ENCODE measurements at places on chromosomes 13 and 19.

GRCh38 chr13:28573595-28574373 is 78.9 kb upstream of the FLT1 start:
- no peak for DNase-seq

DNA sequence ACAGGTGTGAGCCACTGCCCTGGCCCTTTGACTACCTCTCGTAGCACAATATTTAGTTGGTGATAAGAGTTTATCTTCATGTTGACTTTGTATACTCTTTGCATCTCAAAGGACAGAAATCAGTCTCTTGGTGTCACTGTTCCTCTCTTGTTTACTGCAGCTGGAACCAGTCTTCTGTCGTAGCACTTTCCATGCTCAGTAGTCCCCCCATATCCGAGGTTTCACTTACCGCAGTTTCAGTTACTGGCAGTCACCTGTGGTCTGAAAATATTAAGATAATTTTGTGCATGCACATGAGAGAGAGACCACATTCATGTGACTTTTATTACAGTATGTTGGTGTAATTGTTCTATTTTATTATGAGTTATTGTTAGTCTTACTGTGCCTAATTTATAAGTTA is 49.1 kb downstream of the WASF3 start:
- DNase-seq = no peak

DNA sequence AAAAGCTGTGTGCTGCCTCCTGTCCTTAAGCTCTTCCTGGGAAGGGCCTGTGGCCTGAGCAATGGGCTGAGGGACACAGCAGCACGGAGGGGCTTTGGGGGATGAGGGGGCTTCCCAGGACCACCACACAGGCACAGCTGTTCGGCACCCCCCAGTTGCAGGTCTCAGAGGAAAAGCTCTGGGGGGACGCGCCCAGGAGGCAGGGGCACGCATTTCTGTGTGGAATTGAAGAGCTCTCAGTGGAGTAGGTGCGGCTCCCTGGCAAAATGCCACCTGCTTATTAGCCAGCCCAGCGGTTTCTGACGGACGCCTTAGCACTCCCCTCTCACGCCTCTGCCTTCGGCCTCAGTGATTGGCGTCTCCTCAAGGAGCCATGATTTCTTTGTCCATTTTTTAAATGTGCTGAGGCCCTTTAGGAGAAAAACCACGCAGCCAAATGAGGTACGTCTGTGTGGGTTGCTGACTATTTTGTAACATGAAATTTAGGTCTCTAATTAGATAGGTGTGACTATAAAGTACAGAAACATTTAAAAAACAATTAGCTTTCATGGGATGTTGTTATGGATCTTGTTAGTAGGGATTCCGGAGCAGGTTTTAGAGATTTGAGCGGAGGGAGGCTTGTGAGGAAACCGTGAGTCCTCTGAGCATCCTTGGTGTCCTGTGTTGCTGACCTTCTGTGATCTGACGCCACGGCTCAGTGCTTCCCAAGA is 4.0 kb downstream of the MCF2L start:
- DNase-seq = no peak

DNA sequence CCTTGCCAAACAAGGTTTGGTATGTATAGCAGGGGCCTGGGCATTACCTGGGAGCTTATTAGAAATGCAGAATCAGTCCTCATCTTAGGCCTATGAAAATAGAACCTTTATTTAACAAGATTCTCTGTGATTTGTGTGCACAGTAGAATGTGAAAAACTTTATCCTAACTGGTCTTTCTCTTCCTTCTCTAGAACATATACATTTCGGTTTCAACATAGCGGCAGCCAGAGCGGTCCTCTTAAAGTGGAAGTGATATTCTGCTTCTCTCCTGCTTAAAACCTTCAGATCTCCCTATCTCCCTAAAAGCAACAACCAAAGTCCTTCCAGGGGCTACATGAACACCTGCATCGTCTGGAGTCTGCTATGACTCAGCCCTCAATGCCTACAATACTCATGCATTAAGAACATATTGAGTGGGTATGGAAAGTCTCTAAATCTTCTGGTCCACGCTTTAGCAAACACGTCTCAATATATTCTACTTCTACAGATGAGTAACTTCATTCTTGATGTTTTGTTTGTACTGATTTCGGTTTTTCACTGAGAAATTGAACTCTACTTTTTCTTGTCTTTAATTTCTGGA is 84.5 kb downstream of the SPRY2 start:
- no peak for DNase-seq

GRCh38 chr13:39410096-39410901 is 192.7 kb downstream of the LHFPL6 start:
- DNase-seq = no peak

DNA sequence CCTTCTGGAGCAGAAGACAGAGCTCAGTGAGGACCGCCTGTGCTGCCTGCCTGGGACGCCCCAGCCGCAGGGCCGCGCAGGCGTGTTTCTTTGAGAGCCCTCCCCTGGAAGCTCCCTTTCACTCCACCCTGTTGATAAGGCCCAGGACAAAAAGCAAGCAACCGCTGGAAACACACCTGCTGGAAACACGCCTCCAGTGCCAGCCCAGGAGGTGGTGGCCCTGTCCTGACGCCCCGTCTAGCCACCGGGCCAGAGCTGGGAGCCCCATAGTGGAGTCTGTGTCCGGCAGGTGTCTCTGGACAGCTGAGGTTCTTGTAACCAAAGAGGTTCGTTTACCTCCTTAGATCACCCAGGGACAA is 173.8 kb downstream of the KATNAL1 start:
- DNase-seq = no peak

DNA sequence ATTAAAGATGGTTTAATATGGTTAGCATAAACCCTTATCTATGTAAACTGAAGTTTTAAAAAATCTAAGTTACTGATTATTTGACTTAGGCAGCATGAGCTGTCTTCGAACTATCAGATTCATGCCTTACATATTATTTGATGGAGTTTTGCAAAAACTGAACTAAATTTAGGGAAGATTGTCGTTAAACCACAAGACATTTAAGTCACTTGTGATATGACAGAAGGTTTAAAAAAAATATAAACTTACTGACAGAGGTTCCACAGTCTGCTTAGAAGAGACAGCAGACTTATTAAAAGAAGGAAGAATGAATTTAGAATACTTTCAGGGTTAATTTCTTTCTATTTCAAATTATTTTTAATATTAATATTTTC is 110.9 kb upstream of the FRY start:
- no peak for DNase-seq

DNA sequence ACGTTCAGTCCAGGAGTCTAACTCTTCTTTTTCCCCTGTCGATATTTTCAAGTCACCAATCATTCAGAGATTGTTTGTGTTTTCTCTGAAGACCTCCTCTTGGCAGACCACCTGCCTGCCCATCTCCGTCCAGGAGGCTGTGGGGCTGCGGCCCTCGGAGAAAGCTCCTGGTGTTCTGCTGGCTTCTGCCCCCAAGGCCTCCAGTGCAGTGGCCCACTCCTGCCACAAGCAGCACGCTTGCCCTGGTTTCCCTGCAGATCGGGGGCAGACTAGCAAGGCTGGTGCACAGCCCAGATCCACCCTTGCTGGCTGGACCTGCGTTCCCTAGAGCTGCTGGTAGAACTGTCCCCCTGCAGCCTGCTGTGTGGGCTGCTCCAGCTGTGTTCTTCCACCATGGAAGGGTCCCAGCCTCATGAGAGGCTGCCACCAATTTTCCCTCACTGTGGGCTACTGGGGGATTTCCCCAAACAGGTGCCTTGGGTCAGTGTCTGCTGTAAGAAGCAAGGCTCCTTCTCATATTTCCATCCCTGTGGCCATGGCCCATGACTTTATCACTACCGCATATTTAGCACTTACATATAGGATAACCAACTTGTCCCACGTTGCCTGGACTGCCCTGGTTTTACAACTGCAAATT is 43.6 kb upstream of the SERP2 start:
- no peak for DNase-seq

- DNase-seq = no peak
Observed at GRCh38 chr13:42272804-42273175, 838 bp downstream of the AKAP11 start.

- no peak for DNase-seq
Observed at GRCh38 chr13:42056146-42056545, 7.7 kb downstream of the DGKH start.

- no peak for DNase-seq
Observed at GRCh38 chr13:67792151-67792676, 562.1 kb upstream of the PCDH9 start.

GRCh38 chr13:105474983-105475610 is 1060.4 kb downstream of the EFNB2 start:
- no peak for DNase-seq

- no peak for DNase-seq
Observed at GRCh38 chr13:47094734-47095434, 198.0 kb upstream of the HTR2A start.

- DNase-seq = no peak
Observed at GRCh38 chr13:30051531-30052060, 201.2 kb upstream of the UBL3 start.

GRCh38 chr13:41387576-41387975 is 69.8 kb upstream of the RGCC start:
- DNase-seq = no peak

GRCh38 chr13:42225051-42225450 is 46.9 kb upstream of the AKAP11 start:
- DNase-seq = no peak

All from femur (tissue), 1 donor.